T-helper 17 cell (primary cell): ENCODE measurements at places on chromosomes 13 and 19.

- DNase-seq, result no peak
Observed at GRCh38 chr19:41311613-41312012, 1.6 kb downstream of the CCDC97 start.

DNA sequence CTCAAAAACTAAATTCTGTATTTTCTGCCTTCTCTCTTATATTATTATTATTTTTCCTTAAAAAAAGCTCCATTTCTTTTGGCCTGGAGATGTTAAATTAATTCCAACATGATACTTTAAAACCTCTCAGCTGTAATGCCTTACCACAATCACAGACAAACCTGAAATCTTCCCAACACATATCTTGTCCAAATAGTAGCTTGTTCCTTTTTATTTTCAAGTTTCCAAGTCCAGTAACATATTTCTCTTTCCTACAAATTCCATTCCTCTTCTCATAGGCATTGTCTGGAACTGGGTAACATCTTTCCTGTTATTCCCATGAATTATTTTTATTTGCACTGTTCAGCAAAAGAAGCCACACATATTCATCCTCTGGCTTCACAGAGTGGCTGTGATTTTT, 137.0 kb downstream of the SLITRK6 start:
- no peak for DNase-seq

- no peak for DNase-seq
Observed at GRCh38 chr13:68369739-68370138, 1139.6 kb upstream of the PCDH9 start.

- DNase-seq, result no peak
Observed at GRCh38 chr19:30924069-30924636, 425.1 kb downstream of the TSHZ3 start.

DNA sequence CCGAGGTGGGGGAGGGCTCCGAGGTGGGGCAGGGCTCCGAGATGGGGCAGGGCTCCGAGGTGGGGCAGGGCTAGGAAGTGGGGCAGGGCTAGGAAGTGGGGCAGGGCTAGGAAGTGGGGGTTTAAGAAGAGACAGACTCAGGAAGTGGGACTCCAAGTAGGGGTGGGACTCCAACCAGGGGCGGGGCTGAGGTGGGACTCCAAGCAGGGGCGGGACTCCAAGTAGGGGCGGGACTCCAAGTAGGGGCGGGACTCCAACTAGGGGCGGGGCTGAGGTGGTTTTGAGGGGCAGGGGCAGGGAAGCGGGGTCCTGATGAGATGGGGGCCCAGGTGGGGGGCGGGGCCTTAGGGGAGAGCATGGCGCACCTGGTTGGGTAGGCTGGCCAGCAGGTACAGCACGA, 13.6 kb downstream of the CFD start:
- peak; percentile 67 for DNase-seq

GRCh38 chr19:49058562-49058961, 1.0 kb upstream of the CGB7 start:
- no peak for DNase-seq

GRCh38 chr19:47274891-47275761, 441 bp downstream of the INAFM1 start:
- DNase-seq, result no peak

GRCh38 chr13:27797228-27797624, 4.9 kb downstream of the GSX1 start:
- DNase-seq, result no peak

GRCh38 chr19:53130506-53130905, 2.2 kb downstream of the ZNF415 start:
- no peak for DNase-seq

DNA sequence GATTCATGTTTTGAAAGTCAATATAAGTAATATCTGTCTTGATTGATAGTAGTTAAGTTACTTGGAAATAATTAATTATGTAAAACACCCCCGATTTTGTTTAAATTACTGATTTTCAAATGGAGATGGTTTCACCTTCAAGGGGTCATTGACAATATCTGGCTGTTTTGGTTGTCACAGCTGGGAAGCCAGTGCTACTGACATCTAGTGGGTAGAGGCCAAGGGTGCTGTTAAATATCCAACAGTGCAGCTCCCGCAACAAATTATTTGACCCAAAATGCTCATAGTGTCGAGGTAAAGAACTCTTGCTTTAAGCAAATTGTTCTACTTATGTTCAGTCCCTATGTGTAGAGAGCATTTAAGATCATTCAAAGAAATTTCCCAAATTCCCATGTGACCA, 50.6 kb upstream of the PCDH20 start:
- DNase-seq, result no peak

- no peak for DNase-seq
Observed at GRCh38 chr13:47588676-47589075, 412.4 kb downstream of the SUCLA2 start.

DNA sequence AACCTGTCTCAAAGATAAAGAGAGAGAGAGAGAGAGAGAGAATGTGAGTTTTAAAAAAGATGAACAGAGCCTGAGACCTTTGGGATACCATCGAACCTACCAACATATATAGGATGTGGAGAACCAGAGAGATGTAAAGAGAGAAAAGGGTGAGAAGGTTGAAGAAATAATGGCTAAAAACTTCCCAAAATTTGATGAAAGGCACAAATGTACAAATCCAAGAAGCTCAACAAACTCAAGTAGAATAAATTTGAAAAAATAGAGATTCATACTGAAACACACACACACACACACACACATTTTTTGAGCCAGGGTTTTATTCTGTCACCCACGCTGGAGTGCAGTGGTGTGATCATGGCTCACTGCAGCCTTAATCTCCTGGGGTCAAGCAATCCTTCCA, 16.3 kb downstream of the ZNF558 start:
- DNase-seq, result no peak

- no peak for DNase-seq
Observed at GRCh38 chr13:51684076-51684475, 99.8 kb downstream of the WDFY2 start.

GRCh38 chr13:39144391-39144790, 106.1 kb downstream of the NHLRC3 start:
- DNase-seq, result no peak

- DNase-seq, result no peak
Observed at GRCh38 chr19:11814700-11815035, 595 bp downstream of the ZNF440 start.

DNA sequence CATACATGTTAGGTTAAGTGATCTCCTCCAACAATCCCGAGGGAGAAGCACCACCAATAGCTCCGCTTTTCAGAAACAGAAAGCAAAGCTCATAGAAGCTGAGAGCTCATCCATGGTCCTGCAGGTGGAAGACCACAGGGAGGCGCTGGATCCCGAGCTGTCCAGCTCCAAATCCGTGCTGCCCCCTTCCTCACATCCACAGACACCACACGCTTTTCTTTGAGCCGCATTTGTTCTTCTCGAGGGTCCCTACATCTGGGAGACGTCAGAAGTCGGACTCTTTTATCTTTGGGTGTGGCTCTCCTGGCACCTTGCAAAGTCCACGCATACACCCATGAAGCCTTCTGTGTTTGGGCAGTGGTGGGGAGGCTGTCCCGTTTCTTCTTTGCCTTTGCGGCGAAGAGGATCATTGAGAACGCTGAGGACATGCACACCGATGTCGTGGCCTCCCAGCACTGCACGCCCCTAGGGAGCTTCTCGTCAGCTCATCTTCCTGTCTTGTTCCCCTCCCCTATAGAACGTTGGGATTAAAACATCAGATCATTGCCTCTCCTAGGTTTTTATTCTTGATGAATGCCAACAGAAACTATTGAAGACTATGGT, 184.8 kb downstream of the TEX29 start:
- no peak for DNase-seq

GRCh38 chr19:47719047-47719859, 6.0 kb downstream of the EHD2 start:
- no peak for DNase-seq

DNA sequence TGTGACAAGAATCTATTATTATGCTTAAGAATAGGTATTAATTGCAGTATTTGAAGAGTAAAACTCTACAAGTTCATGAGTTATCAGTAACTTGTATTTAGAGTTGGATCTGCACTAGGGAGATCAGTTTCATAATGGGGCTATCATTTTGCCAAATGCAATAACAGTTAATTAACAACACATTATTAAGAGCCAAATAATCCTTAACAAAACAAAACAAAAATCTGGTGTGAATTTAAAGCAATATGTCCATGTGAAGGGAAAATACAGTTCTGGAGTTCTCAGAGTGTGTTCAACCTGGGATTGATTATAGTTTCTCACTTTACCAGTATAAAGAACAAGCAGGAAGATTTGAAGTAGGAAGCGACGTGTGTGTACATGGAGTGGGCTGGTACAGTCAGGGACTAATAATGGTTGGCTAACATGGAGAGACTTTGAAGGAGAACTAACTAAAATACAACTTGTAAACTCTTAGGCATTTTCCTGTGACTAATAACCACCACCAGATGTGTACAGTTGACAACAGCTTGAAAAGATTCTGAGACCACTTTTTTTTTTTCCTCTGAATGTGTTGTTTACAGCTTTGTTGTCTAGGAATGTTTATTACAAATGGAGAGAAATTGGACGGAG, 58.5 kb downstream of the POSTN start:
- no peak for DNase-seq

GRCh38 chr13:42367831-42368230, 95.9 kb downstream of the AKAP11 start:
- no peak for DNase-seq

DNA sequence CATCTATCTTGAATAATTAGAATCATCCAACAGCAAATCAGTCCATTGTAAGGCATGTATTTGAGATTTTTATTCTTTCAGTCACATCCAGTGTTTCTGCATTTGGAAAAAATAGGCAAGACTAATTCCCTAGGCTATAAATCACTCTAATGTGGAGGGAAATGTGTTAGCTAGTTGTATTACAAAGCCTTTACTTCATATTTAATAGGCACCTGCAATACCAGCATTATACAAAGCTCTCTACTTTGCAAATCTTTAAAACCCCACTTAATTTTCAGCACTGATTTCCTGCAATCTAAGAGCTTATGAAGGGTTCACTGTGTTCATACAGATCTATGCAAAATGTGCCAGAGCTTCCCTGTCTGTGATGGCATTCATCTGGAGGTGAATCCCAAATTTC, 12.3 kb downstream of the PCDH9 start:
- DNase-seq, result no peak

DNA sequence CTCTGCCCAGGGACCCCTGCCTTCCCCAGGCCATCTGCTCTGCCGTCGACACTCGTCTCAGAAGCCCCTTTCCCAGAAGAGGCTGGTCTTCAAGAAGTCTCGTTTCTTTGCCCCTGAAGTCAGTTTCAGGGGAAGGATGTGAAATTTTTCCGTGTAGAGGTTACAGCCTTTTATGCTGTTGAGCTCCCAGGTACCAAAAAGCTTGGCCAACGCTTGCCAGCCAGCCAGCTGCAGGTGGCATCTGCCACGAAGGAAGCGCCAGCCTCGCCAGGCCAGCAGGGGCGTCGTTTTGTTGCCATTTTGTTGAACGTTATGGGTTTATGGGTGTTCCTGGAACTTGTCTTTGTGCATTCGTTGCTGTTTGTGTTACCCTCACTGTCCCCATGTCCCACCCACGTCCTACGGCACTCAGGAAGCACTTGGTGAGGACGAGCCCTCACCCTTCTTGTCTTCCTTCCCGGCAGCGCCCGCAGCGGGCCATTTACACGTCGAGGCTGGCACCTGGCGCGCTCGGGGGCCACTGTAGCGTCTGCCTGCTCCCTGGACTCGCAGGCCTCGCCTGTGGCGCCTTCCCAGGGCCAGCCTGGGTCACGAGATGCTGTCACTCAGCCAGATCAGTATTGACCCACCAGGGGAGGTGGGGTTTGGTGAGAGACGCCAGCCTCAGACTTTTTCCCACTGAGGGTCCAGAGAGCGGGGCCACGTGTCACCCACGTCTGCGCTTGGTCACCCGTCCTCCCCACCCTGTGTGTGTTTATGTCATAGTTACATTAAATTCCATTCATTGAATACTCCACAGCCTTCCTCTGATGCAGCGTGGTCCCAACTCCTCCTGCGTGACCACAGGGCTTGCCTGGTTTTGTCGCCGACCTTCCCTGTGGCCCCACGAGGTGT, 37.1 kb downstream of the AP1M1 start:
- no peak for DNase-seq

- DNase-seq, result no peak
Observed at GRCh38 chr19:45428384-45429231, 4.9 kb upstream of the ERCC1 start.

DNA sequence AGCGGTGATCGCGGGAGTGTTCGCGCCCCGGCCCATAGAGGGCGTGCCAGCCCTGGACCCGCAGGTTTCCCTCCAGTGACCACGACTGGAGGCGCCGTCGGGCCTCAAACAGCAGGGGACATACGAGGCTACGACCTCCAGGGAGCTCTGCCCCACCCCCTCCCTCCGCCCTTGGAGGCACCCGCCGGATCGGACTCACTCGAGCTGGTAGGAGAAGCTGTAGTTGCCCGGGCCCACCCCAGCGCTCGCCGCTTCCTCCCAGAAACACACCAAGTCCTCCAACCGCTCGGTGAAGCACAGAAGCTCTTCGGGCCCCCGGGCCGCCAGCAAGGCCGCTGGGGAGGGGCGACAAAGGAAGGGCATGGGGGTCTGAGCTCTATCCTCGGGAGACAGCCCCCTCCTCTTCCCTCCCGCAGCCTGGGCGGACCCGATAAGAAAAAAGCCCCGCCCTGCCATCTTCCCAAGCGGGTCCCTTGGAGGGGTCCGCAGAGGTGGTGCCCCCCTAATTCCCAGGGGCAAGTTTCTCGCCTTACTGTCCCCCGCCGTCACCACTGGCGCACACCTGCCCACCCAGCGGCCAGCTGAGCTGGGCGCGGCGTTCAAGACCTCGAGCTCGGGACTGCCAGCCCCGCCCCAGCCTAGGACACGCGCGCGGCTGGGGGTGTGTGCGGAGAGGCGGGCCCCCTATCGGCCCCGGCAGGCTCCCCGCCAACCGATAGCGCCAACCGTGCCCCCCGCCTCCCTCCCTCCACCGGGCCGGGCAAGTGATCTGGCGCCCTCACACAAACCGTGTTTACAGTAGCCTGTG, 1.0 kb downstream of the EPOR start:
- DNase-seq, result peak; percentile 31

DNA sequence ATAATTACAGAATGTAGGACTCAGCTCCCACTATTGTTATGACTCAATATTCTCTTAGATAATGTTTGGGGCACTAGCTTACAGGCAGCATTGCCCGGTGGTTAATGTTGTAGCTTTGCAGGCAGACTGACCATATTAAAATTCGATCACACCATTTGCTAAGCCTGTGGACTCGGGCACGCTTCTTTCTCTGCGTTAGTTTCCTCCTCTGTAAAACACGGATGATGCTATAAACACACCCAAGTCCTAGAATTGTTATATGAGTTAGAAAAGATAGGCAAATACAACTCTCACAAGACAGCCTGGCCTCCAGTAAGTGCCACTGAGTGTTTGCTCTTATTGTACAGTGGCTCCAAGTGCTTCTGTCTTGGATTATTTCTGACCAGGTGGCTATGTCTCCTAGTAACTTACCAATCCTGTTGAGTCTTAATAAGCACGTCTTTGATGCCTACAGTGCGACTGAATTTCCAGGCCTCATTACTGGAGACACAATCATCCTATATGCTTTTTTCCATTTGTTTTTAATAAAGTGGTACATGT, 50.0 kb upstream of the ALOX5AP start:
- DNase-seq, result no peak

- no peak for DNase-seq
Observed at GRCh38 chr13:38538422-38538821, 148.5 kb upstream of the FREM2 start.

GRCh38 chr19:11261431-11261970, 823 bp downstream of the DOCK6 start:
- DNase-seq, result no peak

- DNase-seq, result no peak
Observed at GRCh38 chr19:19067276-19068072, 3.7 kb downstream of the SLC25A42 start.
